Mucosa of descending colon (tissue), 3 donors: ENCODE measurements at places on chromosomes 1 and 21. TPM values are rescaled to one million over a fixed set of nuclear protein-coding genes. Genes with fewer than 3 reads are reported as not detected.

- no peak for DNase-seq
These were observed 332.7 kb downstream of the CHRM3 start for GRCh38 chr1:239718997-239719628.

DNA sequence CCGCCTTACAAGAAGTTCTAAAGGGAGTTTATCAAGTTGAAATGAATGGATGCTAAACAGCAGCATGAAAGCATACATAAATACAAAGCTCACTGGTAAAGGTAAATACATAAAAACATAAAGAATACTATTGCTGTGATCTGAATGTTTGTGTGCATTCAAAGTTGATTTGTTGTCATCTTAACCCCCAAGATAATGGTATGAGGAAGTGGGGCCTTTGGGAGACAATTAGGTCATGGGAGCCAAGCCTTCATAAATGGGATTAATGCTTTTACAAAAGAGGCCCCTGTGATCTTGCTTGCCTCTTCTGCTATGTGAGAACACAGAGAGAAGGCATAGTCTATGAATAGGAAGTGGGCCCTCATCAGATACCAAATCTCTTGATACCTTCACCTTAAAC, 209.0 kb upstream of the SAMSN1 start:
- DNase-seq = no peak

- DNase-seq = peak; percentile 82
These were observed at the start of gene HPCA for GRCh38 chr1:32886004-32886827. Gene HPCA, plus strand, starts transcription at chr1:32886491. Its CDS starts 2,408 bp downstream, at chr1:32888899.

- no peak for DNase-seq
These were observed 614.3 kb upstream of the ADAMTS5 start for GRCh38 chr21:27581168-27581567.

GRCh38 chr1:46246548-46247435, 771 bp upstream of the RAD54L start:
- no peak for DNase-seq

DNA sequence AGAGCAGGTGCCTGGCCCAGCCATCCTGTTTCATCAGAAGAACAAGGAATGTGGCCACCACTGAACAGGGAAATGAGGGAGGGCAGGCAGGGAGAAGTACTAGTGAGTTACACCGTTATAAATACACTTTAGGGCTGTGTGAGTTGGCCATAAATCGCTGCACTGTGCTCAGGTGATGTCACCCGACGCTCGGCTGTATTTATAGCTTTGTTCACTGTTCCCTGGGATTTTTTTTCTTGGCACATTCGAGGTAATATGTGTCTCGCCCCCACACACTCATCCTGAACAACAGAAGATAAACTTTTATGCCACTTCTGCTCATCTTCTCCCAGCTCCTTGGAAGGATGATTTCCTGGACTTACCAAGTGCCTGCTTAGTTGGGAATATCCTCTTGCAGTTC, 9.0 kb upstream of the KIRREL1 start:
- no peak for DNase-seq

DNA sequence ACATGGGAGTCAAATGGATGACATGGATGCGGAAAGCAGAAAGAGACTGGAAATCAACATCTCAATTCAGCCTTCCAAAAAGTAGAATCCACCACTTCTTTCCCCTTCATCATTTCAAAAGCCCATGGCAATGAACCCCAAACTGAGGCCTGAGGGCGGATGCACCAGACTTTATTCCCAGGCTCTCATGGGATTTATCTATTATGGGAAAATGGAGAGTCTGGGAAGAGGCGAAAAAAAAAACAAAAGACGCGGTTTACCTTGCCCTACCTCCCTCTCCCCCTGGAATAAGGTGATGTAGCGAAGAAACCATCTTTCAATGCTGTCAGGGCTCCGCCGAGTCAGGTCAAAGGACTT, 624 bp downstream of the KIFAP3 start:
- DNase-seq = no peak

GRCh38 chr1:204902671-204903070, 32.0 kb downstream of the NFASC start:
- no peak for DNase-seq

- no peak for DNase-seq
These were observed 76.9 kb upstream of the LYST start for GRCh38 chr1:235943581-235944114.

GRCh38 chr1:161827786-161828185, 61.7 kb downstream of the ATF6 start:
- DNase-seq = no peak

- DNase-seq = peak; percentile 33
These were observed 50.3 kb downstream of the PGM1 start for GRCh38 chr1:63643517-63643916.

Gene ZNF593OS
- total RNA-seq = not detected

- no peak for DNase-seq
These were observed 23.5 kb downstream of the LRRC3 start for GRCh38 chr21:44478801-44479167.

- DNase-seq = no peak
These were observed 621.4 kb upstream of the RGS18 start for GRCh38 chr1:191536791-191537429.

- DNase-seq = no peak
These were observed 122.2 kb upstream of the TMEM51 start for GRCh38 chr1:15031251-15031933.

Gene TFF2
- 1.1 TPM for total RNA-seq

Gene RHOU
- 30.7 TPM for total RNA-seq

Gene LCE2B
- total RNA-seq = not detected

GRCh38 chr1:11350265-11350664, 77.3 kb downstream of the UBIAD1 start:
- DNase-seq = no peak

GRCh38 chr1:209038735-209039134, 544.8 kb upstream of the CAMK1G start:
- DNase-seq = no peak

DNA sequence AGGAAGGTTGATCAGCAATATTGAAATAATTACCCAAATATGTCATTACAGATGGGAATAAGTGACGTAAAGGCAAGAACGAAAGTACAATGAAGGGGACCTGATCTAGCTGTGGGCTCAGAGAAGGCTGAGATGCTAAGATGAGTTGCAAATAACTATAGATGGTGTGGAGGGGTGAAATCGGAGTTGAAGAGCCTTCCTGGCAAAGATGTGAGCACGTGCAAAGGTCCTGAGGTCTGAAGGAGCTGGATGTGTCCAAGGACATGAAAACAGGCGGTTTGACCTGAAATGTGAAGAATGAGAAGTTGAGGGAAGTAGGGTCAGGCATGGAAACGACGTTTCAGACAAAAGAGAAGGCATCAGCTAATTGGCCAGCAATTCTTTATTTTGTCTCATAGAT, 61.6 kb upstream of the SLC45A1 start:
- DNase-seq = no peak

- no peak for DNase-seq
These were observed 4.8 kb downstream of the RAP1A start for GRCh38 chr1:111624382-111624781.

- DNase-seq = peak; percentile 48
These were observed 25.8 kb downstream of the ABCA4 start for GRCh38 chr1:94095112-94095637.

DNA sequence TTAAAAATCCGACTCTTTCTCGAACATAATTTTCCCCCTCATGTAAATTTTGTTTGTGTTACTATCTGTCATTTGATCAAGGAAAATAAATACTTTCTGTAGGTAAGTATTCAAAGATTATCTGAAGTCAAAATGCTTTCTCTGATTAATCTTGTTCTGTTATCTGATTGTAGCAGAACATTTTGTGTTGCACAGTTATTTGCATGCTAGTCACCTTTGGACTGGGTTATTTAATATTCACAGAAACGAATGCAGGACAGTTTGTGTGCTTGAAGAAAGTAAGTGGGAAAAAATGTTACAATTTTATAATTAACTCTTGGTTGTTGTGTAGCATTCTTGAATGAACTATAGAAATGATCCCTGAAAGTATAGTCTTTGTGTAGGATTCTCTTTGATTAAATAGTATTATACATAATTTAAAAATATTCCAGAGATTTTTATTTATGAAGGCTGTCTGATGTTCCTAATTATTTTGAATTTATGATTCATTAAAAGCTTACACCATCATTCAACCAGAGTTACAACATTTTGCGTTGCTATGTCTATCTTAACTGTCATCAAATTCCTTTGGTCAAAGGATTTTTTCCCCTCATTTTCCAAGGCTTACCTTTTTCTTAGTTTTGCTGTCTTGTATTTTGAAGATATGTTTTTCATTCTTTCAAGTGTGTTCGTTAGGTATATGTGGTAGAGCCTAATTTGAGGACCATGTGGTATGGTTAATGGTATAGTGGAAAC, 176.6 kb downstream of the GIPC2 start:
- no peak for DNase-seq

DNA sequence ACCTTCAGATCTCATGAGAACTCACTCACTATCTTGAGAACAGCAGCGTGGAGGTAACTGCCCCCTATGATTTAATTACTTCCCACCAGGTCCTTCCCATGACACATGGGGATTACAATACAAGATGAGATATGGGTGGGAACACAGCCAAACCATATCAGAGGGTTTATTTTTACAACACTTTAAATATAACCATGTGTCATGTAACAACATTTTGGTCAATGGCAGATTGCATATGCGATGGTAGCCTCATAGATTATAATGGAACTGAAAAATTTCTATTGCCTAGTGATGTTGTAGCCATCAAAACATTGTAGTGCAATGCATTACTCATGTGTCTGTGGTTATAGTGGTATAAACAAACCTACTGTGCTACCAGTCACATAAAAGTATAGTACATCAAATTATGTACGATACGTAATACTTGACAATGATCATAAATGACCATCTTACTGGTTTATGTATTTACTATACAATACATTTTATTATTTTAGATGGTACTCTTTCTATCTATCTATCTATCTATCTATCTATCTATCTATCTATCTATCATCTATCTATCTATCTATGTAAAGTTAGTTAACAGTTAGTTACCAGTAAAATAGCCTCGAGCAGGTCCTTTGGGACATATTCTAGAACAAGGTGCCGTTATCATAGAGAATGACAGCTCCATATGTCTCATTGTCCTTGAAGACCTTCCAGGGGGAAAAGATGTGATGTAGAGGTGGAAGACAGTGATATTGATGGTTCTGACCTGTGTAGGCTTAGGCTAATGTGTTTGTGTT, 12.6 kb upstream of the S100B start:
- DNase-seq = no peak

DNA sequence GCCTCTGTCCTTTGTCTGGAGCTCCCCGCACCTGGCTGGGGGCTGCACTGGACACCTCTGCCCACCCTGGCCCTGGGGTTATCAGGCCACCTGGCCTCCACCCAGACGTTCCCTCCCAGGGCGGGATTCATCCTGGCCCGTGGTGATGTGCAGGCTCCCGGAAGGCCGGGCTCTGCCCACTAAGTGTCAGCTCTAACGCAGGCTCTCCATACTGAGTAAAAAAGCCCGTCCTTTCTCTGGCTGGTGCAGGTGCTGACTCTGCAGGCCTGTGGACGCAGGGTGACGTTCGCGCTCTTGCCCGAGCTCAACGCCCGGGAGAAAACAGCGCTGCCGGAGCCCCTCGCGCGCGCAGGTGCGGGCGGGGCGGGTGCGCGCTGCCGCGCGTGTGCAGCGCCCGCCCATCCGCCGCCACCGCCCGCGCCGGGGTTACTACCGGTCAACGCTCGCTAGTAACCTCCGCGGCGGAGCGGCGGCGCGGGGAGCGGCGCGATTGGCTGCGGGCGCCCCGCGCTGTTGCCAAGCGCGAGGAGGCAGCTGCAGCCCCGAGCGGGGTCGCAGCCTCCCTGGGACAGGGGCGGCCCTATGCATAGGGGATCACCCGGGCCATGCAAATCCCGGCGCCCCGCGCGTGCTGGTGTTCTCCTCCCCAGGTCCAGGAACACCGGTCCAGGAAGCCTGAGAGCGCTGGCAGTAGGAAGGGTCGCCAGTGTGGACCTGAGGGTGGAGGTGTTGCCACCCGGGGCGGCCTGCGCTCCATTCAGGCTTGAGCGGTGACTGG, 15.7 kb downstream of the ABCG1 start:
- peak; percentile 88 for DNase-seq

Gene SH2D1B
- 0.93 TPM for total RNA-seq

DNA sequence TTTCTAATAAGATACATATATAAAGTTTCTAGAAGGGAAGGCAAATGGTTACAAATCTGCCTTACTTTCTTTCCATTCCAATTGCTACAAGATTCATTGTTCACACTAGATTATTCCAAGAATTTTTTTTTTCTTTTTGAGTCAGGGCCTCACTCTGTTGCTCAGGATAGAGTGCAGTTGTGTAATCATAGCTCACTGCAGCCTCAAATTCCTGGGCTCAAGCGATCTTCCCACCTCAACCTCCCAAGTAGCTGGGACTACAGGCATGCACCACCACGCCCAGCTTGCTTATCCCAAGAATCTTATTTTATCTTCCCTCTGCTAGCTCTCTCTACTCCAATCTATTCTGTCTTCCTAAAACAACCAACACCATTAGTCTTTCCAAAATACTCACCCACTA, 81.8 kb downstream of the KIAA0319L start:
- no peak for DNase-seq

Gene SMIM1
- 16.1 TPM for total RNA-seq

DNA sequence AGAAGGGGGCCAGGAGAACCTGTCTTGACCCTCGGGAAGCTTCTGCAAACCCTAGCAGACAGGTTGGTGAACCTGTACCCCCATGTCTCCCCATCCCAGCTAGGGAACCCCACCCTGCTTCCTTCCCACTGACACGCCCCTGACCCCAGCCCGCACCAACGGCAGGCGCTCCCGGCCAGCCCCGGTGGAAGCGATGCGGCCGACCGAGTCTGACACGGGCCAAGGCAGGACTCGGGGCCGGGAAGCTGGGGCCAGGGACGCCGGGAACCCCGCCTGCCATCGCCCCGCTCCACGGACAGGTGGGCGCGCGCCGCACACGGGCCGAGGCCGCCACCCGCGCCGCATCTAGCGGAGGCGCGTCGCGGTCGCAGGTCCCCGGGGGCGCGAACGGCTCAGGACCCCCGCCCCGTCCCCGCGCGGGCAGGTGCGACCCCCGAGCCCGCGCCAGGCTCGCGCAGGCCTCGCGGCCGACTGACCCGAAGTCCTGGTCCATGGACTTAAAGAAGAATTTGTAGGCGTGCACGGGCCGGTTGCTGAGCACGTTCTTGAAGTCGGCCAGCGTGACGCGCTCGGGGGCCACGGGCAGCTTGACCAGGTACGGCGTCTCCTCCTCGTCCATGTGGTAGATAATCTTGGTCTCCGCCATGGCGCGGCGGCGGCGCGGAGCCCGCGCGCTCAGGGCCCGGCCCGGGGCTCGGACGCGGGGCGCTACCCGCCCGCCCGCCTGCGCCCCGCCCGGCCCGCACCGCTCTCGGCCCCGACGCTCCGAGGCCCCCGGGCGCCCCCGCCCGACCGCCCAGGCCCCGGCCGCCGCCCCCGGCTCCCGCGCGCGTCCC, 580 bp downstream of the DVL1 start:
- DNase-seq = peak; percentile 57

DNA sequence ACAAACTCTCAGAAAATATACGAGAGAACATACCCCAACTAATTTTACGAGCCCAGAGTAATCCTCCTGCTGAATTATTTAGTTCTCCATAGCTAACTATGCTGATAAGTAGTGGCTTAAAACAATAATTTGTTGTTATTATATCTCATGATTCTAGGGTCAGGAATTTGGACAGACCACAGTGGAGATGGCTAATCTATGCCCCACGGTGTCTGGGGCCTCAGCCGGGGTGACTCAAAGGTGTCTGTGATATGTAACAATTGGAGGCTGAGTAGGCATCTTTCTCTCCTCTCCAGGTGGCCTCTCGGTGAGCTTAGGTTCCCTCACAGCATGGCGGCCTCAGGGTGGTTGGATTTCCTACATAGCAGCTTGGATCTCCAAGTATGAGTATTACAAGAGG, 35.4 kb upstream of the FOXO6 start:
- no peak for DNase-seq

Gene SERPINC1
- total RNA-seq = not detected

Gene ANKRD65
- 1.9 TPM for total RNA-seq

- DNase-seq = no peak
These were observed 61.1 kb downstream of the LGR6 start for GRCh38 chr1:202254454-202255252.
